GM23248 (cell line): ENCODE measurements at places on chromosomes 12 and 14.

DNA sequence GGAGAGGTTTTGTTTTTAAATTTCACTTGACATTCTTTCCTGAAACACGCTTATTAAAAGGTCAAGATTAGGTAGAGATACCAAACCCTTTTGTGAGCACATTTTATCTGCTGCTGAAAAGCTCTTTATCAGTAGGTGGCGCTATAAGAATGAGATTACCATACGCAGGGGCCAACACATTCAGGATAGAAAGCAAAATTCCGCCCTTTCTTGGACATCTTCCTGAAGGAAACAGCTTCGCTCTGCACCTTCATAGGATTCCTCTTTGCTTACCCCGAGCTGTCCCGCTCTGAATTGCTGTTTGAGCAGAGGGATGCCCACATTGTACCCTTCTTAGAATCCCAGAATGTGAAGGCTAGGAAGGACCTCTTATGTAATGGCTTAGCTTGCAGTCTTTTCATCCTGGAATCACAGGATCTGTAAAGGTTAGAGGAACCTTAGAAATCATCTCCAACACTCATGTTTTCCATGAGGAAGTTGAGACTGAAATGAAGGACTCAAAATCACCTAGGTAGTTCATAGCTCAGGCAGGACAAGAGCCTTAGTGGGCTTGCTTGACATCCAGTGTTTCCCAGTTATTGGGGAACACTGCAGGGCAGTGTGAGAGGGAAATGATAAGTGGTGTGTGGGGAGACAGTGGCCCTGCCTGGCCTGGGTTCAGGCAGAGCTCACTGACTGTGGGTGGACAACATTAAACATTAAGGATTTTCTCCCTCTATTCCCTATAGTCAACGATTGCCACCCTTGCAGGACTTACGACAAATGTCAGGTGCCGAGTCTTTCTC, 38.7 kb upstream of the CRY1 start:
- peak; percentile 80 for DNase-seq

DNA sequence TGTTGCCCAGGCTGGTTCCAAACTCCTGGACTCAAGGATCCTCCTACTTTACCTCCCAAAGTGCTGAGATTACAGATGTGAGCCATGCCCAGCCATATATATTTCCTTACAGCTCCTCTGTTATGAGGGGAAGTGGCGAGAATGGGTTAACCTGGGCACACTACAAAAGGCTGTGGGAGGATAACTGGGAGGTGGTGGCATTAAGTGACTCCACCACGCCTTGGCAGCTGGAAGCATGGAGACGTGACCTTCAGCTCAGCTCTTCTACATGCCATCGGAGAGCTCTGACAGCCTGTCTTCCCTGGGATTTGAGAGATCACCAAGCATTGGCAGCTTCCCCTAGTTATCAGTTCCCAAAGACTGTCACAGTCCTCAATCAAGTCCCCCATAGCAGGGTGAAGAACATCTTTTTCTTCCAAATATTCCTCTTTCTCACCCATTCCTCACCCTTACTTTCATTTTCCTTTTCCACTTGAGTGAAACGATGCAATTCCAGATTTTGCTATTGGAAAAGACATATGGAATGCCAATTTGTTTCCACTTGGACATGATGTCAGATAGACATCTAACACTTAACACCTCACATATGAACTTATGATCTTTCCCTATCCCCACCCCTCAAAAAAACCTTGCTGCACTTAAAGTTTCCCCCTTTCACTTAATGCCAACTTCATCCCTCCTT, 48.5 kb downstream of the PHLDA1 start:
- DNase-seq: peak; percentile 50

GRCh38 chr12:102781117-102781516, 135.9 kb downstream of the PAH start:
- no peak for DNase-seq

DNA sequence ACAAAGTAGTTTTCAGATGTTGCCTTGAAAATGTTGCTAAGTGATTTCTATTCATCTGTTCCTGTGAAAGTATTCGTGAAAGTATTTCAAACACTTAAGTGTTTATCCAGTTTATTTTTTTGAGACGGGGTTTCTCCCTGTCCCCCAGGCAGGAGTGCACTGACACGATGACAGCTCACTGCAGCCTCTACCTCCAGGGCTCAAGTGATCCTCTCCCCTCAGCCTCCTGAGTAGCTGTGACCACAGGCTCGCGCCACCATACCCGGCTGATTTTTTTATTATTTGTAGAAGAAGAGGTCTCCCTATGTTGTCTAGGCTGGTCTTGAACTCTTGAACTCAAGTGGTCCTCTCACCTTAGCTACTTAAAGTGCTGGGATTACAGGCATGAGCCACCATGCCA, 1.7 kb downstream of the ZDHHC17 start:
- DNase-seq: no peak

DNA sequence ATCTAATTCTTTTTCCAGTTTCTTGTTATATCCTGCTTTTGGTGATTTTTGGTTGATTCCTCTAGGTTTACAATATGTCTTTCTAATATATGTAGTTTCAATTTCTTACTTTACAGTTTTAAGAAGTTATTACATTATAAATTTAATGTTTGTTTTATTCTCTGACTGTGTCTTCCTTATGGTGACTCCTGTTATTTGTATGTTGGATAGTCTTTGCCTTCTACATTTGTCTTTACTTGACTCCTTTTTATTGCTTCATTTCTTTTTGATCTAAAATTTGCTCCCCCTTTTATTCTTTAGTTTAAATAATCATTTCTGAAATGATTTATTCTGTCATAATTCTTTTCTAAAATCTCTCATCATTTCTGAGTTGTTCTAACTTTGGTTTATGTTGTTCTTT, 125.8 kb downstream of the CCDC91 start:
- no peak for DNase-seq

DNA sequence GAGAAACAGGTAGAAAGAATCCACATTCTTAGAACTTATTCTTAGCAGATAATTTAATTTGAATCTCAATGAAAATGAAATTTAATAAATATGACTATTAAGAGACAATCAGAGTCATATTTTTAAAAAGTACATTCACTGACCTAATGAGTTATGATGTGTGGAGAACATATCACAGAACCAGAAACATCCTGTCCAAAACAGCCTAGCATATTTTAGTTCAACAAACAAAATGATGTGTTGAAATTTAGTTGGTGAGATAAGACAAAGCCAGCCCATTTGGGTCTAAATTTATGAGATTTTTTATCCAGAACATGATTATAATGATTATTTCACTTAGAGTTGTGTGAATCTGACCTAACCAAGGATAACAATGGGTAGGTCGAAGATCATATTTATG, 25.8 kb downstream of the GABARAPL1 start:
- DNase-seq: no peak

DNA sequence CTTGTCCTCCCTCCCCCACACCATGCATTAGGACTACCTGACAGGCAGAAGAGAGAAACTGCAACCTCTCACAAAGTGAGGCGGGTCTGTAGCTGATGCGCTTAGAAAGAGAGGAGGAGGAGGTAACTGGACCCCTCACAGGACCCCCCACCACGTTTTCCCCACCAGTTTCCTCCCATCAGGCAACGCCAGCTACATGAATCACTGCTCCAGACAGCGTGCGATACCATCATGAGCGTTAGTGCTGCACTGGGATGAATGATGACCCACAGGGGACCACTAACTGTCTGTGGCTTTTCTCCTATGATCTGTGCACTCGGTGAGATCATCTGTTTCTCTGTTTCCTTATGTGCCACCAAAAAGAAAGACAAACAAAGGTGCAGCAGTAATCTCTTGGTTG, 77.7 kb downstream of the KCNK10 start:
- DNase-seq: peak; percentile 11

GRCh38 chr12:131621701-131622421, 89.0 kb upstream of the SFSWAP start:
- no peak for DNase-seq

DNA sequence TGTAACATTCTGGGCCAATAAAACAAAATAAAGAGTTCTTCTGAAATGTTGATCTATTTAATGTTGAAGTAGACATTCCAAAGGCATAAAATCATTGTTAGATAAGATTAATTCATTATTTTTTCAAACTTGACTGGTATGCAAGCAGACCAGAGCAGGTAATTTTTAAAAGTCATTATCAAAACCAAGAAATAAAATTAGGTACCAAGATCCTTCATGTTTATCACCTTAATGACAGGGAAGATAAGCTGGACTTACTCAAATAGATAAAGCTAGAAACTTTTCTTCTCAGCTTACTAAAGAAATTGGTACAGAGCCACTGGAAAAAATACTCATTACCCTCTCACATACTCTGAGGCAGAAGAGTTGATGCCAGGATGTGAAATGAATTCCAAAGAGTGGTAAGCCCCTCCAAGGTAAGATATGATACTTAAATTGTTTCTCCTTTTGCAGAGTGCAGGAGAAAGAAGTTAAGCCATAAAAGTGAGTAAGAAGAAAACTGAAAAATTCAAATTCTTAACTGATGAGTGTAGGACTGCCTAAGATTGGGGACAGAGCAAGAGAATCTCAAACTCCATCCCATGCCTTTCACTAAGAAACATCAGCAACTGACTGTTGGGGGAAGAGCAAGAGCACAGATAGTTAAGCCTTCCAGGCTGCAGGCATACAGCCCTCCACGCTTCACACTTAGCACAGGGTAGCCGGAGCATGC, 111.9 kb downstream of the SLC41A2 start:
- peak; percentile 51 for DNase-seq

DNA sequence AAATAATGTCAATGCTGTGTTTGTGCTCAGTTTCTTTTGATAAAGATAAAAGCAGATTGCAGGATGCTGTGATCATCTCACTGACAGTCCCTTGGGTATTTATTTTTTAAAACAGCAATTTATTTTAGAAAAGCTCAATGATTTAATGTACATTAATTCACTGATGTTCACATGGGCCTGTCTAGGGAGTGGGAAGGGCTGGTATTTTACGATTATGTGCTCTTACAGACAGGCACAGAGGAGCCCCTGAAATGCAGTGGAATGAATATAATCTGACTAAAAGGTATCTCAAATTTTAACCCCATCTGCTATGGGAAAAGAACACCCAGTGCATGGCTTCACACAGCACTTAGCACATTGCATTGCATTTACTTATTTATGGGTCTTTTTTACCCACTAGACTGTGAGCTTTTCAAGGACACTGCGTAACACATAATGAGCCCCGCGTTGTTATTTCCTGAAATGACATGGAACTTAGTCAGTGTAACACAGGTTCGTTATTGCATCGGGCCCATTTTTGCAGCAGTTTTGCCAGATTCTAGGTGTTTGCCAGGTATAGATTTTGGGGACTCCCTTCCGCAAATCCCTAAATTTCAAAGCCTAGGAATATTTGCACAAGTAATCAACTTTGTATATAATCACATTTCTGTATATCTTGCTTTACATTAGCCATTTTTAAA, 425.3 kb upstream of the FBXO33 start:
- DNase-seq: no peak

DNA sequence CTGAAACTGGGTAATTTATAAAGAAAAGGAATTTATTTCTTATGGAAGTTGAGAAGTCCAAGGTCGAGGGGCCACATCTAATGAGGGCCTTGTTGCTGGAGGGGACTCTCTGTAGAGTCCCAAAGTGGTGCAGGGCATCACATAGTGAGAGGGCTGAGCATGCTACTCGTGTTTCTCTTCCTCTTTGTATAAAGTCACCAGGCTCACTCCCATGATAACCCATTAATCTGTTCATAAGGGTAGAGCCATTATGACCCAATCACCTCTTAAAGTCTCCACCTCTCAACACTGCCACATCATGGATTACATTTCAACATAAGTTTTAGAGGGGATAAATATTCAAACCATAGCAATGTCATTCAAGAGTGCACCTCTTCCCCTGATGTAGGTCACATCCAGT, 79.1 kb upstream of the ATP2B1 start:
- DNase-seq: no peak

DNA sequence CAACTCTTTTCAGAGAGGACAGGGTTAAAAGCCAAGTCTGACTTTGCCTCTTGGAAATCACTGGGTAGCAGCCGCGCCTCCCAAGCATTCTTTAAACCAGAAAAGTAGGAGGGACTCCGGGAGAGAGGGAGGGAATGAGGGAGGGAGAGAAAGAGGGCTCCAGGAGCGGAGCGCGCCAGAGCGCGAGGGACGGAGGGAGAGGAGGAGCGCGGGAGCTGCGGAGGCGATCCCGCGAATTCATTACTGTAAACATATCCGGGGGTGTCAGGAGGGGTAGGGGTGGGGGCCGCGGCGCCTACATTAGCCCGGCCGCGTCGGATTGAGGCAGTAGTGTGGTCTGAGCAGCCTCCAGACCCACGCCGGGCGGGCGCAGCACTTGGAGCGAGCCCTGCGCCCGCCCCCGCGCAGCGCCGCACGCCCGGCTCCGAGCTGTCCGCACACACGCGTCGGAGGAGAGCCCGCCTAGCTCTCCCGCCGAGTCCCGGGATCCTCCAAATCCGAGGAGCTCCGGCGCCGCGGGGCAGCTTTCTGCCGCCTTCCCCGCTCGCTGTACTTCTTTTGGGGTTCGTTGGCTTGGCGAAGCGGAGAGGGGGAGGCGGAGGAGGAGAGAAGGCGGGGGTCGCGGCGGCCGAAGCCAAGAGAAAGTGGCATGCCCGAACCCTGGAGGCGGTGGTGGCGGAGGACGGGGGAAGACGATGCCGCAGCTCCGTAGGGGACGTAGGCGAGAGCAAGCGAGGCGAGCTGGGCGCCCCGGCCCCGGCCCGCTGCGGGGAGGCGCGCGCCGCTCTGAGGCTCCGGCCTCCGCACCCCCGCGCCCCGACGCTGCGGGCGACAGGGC, 3.3 kb downstream of the FLRT2 start:
- DNase-seq: peak; percentile 91

DNA sequence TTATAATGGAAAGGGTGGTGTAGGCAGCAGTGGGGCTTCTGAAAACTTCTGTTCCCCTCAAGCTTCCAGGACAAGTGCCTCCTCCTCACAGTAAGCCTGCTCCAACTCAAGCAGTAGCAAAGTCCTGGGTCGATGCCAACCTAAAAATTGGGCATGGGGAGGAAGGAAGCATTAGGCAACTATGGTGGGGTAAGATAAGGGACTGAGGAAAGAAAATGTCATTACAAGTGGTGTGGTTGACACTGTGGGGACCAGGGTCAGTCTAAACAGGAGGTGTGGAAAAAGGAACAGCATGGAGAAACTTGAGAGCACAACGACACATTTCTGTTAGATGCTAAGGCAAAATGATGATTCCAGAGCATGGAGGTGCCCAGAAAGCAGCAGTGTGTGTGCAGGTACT, 34.9 kb downstream of the WIF1 start:
- no peak for DNase-seq

DNA sequence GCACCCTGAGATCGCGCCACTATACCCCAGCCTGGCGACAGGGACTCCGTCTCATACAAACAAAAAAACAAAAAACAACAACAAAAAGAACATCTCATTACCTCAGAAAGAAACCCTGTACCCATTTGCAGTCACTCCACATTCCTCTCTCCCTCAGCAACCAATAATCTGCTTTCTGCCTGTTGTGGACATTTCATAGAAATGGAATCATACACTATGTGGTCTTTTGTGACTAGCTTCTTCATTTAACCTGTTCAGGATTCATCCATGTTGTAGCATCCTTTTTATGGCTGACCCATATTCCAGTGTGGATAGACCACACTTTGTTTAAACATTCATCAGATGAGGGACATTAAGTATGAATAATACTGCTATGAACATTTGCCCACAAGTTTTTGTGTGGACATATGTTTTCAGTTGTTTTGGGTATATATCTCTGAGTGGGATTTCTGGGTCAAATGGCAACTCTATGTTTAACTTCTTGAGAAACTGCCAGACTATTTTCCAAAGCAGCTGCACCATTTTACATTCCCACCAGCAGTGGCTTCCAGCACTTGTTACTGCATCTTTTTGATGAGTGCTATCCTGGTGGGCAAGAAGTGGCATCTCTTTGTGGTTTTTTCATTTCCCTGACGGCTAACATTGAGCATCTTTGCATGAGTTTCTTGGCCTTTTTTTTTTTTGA, 5.9 kb upstream of the RCOR1 start:
- DNase-seq: peak; percentile 15
